Tibial nerve (tissue), 4 donors: ENCODE measurements at places on chromosomes 6 and 20. TPM values are rescaled to one million over a fixed set of nuclear protein-coding genes. Genes with fewer than 3 reads are reported as not detected.

LAMA2 gene
- 203 TPM for total RNA-seq

GRCh38 chr6:145309842-145310535 lies 425.3 kb downstream of the EPM2A start:
- DNase-seq: no peak

- no peak for DNase-seq
These were observed 230.7 kb upstream of the THEMIS start for GRCh38 chr6:128131566-128131965.

TAB2 gene
- 89.8 TPM for total RNA-seq

DNA sequence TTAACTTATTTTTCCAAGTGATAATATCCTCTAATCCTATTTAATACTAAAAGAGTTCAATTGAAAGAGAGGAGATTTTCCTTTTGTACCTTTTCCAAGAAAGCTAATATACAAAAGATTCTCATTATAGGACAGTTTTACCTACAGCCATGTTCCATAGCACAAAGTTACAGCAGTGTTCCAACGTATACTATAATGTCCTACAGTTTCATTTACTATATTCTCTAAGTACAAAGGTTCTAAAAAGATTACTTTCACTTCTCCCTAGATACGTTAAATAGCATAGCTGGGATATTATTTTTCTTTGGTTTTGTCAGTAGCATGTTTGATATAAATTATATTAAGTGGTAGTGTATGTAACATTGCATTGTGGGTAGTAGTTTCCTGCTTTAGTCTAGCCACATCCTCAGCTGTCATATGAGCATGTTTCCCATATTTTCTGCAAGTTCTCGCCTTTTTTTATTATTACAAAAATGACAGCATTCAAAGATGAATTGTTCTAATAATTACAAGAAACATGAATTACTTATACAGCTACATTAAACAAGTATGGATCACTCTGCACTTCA lies 4.4 kb upstream of the RUNX2 start:
- no peak for DNase-seq

FAM184A gene
- total RNA-seq: 5.7 TPM
